ENCODE measurements at places on chromosomes 5 and 9.
A peak's percentile ranks its signal among the peaks of the same experiment; 100 is the strongest.

DNA sequence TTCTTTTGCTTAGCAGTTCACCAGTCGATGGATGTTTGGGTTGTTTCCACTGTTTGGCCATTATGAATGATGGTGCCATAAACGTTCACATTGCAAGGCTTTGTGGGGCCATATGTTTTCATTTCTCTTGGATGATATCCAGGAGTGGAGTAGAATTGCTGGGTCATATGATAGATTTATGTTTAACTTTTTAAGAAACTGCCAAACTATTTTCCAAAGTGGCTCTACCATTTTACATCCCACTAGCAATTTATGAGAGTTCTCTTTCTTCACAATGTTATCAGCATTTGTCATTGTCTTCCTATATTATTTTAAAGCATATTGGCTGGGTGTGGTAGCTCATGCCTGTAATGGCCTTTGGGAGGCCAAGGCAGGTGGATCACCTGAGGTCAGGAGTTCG is 5.2 kb downstream of the GPR107 start:
- DNase-seq, result no peak

- no peak for DNase-seq
Observed at GRCh38 chr9:106883030-106883429, 20.1 kb downstream of the ZNF462 start.

DNA sequence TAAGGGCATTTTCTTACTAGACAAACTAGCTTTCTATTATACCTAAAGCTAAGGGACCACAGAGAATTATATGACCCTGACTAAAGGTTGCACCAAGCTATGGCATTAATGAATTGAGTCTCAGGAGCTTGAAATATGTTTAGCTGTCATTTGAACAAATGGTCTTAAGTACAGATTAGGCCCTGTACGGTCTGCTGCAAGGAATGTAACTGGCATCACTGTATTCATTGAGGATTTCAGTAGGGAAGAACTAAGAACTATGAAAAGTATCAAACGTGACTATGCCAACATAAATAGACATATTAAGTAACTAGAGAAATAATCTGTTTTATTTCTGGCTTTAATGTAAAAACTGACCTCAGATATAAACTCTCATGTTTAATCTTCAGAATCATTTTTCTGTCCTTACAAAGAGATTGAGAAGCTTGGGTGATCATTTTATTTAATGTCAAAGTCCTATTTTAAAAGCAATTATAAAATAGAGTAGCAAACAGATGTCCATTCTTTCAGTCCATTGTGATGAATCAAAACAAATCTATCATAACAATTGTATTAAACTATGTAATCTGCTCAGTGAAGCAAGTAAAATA is 845.9 kb downstream of the MAT2B start:
- DNase-seq, result no peak

- DNase-seq, result peak; percentile 89
Observed at GRCh38 chr9:37913480-37914153, 9.7 kb upstream of the SLC25A51 start.

- no peak for DNase-seq
Observed at GRCh38 chr5:24804221-24804681, 159.5 kb upstream of the CDH10 start.

DNA sequence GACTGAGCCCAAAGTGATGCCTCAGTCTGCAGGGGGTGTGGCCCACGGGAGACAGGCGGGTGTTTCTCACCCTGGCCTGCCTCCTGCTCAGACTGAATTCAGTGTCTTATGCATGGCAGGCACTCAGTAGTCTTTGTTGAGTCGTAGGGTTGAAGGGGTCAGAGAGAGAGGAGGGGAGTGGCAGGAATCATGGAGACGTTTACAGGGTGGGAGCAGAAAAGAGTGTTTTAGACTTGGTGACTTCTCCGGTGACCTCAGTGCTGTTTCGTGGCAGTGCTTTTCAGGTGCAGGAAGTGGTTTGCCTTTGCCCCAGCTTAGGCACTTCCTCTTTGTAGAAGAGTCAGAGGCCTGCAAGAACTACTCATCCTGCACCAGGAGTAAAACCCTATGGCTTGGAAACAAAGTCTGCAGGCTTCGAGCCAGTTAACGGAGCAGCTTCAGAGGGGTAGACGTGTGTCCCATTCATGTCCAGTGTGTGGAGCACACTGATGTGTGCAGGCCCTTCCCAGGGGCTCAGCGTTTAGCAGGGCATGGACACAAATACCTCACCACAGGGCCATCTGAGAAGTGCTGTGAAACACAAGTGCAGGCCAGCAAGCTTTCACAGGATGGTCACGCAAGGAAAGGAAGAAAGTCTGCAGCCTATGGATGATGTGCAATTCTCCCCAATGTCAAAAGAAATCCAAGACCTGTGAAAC is 24.5 kb upstream of the SEMA4D start:
- no peak for DNase-seq

GRCh38 chr9:78566521-78566920 is 269.6 kb downstream of the PSAT1 start:
- no peak for DNase-seq

- DNase-seq, result no peak
Observed at GRCh38 chr9:130271473-130271872, 5.9 kb downstream of the HMCN2 start.

DNA sequence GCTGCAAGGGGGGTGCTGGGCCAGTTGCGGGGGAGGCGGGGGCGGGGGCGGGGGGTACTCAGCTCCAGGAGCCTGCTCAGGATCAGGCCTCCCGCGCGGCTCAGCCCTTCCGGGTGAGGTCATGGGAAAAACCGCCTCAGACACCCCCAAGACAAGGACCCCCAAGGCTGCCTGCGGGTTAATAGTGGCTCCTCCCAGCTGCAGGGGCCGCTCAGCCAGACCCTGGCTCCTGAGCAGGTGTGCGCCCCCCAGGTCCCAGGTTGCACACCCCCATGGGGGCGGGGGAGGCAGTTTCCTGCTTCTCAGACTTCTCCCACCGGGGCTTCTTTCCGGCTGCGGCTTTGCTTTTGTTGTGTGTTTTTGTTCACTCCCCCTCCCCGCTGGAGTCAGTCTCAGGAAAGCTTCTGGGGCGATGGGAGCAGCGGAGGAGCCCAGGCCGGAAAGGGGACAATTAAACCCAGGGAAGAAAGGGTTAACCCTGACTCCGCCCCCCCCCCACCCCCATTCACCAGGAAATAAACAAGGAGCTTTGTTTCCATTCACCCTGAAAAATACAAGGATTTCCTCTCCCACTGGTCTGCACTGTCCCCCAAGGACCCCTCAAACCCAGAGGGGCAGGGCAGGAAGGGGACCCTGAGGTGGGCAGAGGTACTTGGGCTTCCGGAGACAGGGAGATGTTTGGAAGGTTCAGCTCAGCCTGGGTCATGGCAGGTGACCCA is 42.3 kb upstream of the NOTCH1 start:
- DNase-seq, result no peak

DNA sequence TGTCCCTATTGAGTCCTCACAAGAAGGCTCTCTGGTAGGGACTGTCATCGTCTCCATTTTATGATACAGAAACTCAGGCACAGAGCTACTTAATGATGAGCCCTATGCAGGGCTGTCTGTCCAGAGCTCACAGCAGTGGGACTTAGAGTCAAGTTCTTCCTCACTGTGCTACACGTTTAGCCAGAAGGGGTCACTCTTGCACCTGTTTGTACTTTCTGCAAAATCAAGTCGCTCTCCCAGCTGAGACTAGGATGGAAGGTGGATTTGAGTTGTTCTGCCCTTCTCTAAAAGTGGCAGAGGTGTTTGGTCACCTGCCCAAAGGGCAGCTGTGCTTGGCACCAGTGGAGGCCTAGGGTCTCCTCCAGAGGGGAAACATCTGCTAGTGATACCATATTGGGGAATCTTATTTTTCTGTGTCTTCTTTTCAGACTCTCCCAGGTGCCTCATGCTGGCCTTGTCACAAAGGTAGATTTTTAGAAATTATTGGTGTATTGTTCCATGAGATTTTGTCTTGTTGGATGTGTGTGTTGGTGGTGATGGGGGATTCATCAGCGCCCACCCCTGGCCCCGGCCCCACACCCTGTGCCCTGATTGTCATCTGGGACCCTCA is 104.2 kb downstream of the PPARGC1B start:
- peak; percentile 93 for DNase-seq

- DNase-seq, result no peak
Observed at GRCh38 chr5:45507178-45507577, 189.0 kb downstream of the HCN1 start.

DNA sequence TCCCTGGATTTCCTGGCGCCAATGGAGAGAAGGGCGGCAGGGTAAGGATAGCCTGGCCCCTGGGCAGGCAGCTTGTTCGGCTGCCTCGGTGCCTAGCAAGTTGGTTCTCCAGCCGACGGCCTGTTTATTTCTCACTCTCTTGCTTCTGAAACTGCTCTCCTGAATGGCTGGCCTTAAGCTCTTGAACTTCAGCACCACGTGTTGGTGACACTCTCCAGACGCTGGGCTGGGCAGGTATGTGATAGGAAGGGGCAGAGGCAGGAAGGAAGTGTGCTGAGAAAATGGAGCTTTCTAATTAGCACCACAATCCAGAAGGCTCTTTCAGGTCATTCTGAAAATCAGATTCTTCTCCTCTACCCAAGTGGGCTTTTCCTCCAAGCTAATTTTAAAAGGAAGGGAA is 91.4 kb upstream of the FCN2 start:
- DNase-seq, result no peak

Measured in erythroblast (primary cell).